ENCODE measurements at places on chromosomes 7 and 10. TPM values are rescaled to one million over a fixed set of nuclear protein-coding genes. Genes with fewer than 3 reads are reported as not detected.

GRCh38 chr10:100998183-100998990 lies 1.2 kb upstream of the LZTS2 start:
- ATAC-seq, result peak; percentile 49

The NFKB2 gene
- total RNA-seq, result 10.3 TPM

DNA sequence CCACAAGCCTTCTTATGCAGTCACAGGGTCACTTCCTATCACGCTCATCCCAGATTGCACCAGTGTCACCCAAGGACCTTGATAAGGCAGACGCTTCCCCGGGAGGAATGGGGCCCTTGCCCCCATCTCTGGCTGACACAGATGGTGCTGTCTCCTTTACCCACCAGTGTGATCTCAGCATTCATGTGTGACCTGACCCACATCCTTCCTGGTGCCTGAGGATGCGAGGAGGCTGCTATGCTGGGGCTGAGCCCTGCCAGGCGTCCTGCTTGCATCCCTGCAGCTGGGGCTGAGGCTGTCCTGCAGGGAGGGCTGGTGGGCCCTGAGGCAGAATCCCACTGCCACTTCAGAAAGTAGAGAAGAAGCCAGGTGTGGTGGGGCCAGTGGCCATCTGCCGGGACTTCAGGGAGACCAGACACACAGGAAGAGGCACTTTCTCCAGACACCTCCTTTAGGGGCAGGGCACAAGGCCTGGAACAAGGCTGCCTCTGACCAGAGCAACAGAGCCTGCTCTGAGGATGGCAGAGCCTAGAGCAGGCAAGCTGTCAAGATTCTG lies 35.3 kb downstream of the RASGEF1A start:
- peak; percentile 28 for ATAC-seq

- no peak for ATAC-seq
Observed at GRCh38 chr7:116546054-116546453, 21.2 kb downstream of the CAV1 start.

GRCh38 chr7:30093420-30093952 lies 41.3 kb upstream of the MTURN start:
- ATAC-seq, result no peak

The CDK14 gene
- 1.1 TPM for total RNA-seq

The TET1 gene
- 0.56 TPM for total RNA-seq

The FAM24A gene
- not detected for total RNA-seq

DNA sequence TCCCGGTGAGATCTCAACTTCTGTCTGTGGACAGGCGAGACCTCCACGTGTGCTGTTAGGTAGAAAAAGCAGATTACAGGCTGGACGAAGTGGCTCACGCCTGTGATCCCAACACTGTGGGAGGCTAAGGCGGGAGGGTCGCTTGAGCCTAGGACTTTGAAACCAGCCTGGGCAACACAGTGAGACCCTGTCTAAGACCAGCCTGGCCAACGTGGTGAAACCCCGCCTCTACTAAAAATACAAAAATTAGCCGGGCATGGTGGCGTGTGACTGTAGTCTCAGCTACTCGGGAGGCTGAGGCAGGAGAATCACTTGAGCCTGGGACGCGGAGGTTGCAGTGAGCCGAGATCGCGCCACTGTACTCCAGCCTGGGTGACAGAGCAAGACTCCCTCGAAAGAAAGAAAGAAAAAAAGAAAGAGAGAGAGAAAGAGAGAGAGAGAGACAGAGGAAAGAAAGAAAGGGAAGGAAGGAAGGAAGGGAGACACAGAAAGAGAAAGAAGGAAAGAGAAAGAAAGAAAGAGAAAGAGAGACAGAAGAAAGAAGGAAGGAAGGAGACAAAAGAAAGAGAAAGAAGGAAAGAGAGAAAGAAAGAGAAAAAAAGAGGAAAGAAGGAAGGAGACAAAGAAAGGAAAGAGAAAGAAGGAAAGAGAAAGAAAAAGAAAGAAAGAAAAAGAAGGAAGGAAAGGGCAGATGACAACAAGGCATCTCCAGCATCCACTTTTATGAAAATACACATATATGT lies 29.6 kb upstream of the SUN1 start:
- no peak for ATAC-seq

DNA sequence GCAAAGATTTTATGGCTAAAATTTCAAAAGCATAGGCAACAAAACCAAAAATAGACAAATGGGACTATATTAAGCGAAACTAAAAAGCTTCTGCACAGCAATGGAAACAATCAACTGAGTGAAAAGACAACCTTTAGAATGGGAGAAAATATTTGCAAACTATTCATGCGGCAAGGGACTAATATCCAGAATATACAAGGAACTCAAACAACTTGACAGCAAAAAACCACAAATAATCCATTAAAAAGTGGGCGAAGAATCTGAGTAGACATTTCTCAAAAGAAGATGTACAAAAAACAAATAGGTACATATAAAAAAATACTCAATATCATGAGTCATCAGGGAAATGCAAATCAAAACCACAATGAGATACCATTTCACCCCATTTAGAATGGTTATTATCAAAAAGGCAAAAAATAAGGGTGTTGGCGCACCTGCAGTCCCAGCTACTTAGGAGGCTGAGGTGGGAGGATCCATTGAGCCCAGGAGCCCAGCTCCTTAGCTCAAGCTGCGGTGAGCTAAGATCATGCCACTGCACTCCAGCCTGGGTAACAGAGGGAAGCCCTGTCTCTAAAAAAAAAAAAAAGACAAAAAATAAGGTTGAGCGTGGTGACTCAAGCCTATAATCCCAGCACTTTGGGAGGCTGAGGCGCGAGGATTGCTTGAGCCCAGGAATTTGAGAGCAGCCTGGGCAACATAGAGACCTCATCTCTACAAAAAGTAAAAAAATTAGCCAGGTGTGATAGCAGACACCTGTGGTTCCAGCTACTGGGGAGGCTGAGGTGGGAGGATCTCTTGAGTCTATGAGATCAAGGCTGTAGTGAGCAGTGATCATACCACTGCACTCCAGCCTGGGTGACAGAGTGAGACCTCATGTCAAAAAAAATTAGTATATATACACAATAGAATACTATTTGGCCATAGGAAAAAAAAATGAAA lies 4.2 kb upstream of the CCM2 start:
- ATAC-seq, result no peak

DNA sequence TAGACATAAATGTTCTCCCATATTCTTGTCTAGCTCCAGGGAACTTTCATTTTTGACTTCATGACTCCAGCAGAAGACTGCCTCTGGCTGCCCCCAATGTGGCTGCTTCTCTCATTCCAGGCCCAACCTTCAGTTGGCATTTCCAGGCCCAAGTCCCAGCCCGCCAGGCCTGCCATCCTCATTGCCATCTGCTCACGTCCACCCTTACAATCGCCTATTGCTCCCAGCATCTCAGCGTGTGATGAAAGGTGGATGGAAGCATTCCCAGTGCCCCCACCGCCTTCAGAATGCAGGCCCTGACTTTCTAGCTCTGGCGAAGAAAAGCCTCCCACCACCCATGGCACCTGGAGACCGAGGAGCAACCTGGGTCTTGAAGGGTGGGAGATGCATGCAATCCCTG lies 132.1 kb upstream of the LANCL2 start:
- no peak for ATAC-seq

GRCh38 chr7:37353949-37354655 lies 94.6 kb downstream of the ELMO1 start:
- no peak for ATAC-seq

DNA sequence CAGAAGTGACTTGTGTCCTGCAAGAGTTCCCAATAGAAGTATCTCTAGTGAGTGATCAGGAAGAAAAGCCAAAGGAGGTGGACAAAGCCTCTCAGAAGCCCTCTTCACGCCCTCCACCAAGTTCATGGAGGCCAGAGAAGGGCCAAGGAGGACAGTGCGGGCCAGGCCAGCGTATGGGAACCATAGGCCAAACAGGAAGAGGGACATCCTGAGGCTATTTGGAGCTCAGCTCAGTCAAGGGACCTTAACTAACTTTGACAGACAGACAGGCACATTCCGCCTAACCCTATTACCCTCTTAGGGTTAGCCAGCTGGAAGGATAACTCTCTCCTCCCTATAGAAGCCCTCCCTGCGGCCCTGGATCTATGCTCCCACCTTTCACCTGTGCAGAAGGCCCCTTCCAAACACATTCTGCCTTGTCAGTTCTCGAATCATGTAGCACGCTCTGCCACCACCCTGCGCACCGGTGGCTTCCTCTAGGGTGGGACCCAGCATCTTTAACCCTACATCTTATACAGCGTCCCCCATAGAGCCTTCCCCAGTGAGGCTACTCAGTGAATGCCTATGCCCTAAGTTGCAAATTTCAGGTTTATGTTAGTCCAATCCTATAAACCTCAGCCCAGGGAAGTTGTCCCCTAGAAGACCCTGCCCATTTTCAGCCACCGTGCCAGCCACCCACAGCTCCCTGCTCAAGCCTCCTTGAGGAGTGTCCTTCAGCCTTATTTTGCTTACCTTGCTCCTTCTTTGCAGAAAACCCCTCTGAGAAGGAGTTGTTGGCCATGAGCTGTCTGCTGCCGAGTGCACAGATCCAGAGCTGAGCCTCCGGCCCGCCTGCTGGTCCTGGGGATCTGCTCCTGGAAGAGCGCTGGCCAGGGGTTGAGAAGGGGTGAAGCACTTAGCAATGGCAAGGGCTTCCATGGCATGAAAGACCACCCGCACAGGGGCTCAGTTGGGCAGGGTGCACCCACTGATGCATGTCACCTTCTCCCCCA lies 36.9 kb downstream of the FRMPD2 start:
- no peak for ATAC-seq

The PWWP2B gene
- total RNA-seq, result 14.6 TPM

DNA sequence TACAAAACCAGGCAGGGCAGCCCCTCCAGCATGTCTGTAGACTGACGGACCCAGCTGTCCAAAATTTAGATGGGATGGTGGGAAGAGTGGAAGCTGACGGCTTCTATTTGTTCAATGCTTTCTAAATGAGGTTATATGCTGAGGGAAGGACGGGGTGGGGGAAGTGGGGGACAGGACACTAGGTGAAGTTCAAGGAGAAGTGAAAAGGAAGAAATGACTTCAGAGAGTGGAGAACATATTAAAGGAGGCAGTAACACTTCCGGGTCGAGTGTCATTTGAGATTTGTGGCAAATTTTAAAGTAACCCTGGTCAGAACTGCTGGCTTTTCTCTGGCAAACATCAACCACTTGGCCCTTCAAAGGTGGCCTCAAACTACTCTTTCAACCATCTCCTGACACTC lies 9.4 kb downstream of the PIP4K2A start:
- no peak for ATAC-seq

GRCh38 chr10:44569193-44570091 lies 184.5 kb upstream of the CXCL12 start:
- ATAC-seq, result no peak

DNA sequence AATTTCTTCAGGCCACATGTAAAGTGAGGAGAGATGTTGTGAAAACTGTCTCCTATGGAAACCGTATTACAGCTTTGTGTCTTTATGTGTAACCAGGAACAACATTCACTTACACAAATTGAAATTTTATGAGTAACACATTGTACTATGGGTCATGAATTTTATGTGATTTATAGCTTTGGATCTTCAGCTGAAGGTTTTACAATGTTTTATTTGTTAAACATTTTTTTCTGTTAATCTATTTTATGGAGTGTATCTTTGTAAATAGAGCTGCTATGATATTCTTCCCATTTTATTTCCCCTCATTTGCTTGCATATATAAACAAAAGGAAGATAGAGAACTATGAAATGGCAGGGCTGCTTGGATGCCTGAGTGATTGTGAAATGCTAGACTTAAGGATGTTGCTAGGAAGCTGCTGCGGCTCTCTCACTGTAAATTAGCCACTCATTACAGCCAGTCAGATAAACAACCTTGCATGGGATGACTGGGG lies 104.5 kb upstream of the PCLO start:
- ATAC-seq, result no peak

DNA sequence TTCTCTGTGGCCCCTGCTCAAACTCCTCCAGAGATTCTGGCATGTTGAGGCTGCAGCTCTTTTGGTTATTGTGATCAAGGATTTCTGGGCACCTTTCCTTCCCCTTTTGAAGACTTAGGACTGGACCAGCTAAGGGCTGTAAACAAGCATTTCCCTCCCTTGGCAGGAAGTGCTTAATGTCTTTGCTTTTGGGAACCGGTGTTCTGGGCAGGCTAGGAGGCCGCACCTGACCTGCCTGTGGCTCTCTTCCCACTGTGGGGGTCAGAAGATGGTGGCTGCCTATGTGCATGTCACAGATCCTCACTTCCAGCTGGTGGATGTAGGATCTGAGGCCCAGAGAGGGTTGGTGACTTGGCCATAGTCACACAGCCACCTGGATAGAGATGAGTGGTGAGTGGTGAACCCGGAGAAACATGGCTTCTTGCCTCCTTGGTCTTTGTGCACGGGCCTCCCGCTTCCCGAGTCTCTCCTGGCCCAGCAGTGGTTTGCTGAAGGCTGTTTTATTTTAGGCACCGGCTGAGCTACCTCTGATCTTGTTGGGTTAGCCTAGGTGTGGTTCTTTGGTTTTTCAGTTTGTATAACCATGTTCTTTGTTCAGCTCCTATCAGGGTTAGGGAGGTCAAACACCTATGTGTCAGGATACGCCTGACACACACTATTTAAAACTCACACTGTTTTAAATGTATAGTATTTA lies 82.0 kb downstream of the GRK5 start:
- ATAC-seq, result no peak

The OPN4 gene
- not detected for total RNA-seq

DNA sequence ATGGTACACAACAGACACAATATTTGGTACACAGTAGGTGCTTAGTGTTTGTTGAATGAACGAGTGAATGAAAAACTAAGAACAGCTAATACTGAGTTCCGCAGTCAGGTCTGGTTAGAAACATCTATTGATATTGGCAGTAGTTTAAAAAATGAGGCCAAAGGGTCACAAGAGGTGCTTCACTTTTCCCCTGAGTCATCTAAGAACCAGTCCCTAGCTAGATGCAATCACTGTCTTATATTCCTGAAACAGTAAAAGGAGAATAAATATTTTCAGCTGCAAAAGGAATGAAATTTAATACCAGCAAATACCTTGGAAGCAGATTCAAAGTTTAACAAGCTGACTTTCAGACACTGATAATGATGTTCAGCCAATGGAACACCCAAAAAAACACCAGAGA lies 54.5 kb downstream of the SCRN1 start:
- no peak for ATAC-seq

The SPDYE11 gene
- total RNA-seq, result not detected

- ATAC-seq, result no peak
Observed at GRCh38 chr10:16902606-16903005, 85.4 kb upstream of the RSU1 start.

The CCDC7 gene
- total RNA-seq, result 4.2 TPM

GRCh38 chr10:80660736-80661135 lies 123.0 kb downstream of the SH2D4B start:
- no peak for ATAC-seq

The PPP1R17 gene
- total RNA-seq, result not detected

DNA sequence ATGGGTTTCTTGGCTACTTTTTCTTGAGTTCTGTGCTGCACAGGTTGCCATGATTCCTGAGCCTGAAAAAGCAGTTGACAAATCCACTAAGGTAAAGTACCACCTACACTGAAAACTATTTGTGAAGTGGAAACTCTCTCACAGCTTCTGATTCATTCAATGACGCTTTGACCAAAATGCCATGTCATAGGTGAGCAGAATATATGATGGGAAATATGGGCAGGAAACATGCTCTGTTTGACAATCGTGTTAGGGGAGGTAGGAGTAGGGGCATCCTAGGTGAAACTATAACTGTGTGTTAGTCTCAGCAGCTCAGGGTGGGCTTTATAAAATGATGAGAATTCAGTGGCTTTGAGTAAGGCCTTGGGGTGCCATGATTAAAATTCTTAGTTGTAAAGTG lies 69.6 kb upstream of the ELMO1 start:
- no peak for ATAC-seq

All from esophagus mucosa (tissue), 1 donor.